ENCODE measurements at places on chromosomes 11 and 22. TPM values are rescaled to one million over a fixed set of nuclear protein-coding genes. Genes with fewer than 3 reads are reported as not detected.

OR9G1 gene
- total RNA-seq = not detected

P2RX3 gene
- not detected for total RNA-seq

DNA sequence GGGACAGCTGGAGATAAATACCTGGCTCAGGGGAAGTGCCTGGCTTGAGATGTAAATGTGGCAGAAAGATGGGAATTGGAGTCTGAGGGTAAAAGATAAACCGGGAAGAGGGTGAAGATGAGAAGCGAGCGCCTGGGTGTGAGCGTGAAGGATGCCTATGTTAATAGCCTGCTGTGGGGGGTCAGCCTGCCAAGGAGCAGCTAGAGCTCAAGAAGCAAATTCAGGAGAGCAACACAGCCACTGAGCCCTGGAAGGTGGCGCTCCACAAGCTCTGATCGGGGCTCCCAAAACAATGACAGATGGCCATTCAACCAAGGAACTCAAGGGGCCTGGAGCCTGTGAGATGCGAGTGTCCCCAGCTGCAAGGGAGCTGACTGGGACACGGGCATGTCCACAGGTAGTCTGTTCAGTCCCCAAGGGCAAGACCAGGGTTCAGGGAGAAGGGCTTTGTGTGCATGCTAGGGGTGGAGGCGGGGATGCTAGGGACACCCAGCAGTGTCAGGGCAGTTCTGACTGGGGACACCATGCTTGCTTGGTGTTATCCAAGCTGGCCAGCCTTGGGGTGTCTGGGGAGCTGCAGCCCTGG is 2.8 kb downstream of the GSC2 start:
- peaks cover 4% of the 10 kb centered on the region for H3K27me3 ChIP-seq
- DNase-seq = no peak
- H3K36me3 ChIP-seq = no peaks in the 10 kb centered on the region
- no peak overlapping the region for H3K4me3 ChIP-seq

DNA sequence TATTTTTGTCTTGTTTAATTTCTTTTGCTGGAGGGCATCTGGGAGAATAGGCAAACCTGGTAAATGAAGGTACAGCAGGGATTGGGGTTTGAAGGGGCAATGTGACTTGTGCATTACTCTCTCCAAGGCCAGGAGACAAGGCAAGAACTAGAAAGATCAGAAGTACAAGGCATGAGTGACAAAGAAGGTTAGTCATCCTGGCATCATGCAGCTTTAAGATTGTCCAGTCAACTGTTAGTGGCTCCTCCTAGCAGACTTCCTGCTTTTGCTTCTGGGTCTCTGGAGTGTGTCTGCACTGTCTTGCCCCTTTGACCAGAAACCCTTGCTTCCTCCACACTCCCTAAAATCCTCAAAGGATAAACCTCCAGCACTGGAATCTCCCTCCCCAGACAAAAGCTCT is 27.2 kb upstream of the GLYATL1 start:
- H3K27ac ChIP-seq = no peak overlapping the region
- no peak overlapping the region for H3K4me3 ChIP-seq
- H3K36me3 ChIP-seq = no peaks in the 10 kb centered on the region
- H3K27me3 ChIP-seq = no peaks in the 10 kb centered on the region
- no peaks in the 10 kb centered on the region for H3K4me1 ChIP-seq
- no peak for DNase-seq

DNA sequence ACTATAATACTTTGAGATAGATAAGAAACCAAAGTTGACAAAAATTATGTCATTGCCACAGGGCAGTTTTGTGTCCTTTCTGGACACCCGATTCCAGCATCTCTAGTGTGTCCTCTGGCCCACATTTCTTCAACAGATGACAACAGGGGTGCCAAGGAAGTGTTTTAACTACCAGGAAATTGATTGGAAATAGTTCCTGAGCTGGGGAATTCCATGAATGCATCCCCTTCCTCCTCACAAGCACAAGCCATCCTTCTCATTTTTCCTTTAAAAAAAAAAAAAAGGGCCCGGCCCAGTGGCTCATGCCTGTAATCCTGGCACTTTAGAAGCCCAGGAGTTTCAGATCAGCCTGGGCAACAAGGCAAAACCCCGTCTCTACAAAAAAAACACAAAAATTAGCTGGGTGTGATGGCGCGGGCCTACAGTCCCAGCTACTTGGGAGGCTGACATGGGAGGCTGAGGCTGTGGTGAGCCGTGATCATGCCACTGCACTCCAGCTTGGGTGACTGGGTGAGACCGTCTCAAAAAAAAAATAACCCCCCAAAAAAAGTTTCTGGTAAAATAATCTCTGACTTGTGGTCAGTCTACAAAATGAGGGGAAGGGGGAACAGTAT is 797 bp upstream of the B3GAT3 start:
- H3K27ac ChIP-seq = peak overlapping the region; percentile 69
- no peaks in the 10 kb centered on the region for H3K36me3 ChIP-seq
- H3K27me3 ChIP-seq = no peaks in the 10 kb centered on the region
- no peak for DNase-seq
- H3K4me3 ChIP-seq = peak overlapping the region; percentile 76

DNA sequence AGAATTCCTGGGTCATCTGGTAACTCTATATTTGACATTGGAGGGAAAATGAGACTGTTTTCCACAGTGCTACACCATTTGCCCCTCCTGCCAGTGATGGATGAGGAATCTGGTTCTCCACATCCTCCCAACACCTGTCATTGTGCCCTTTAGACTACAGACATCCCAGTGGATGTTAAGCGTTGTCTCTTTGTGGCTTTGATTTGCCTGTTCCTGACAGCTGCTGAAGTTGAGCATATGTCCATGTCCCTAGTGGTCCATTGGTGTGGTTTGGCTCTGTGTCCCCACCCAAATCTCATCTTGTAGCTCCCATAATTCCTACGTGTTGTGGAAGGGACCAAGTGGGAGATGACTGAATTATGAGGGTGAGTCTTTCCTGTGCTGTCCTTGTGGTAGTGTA is 88.5 kb downstream of the BRD1 start:
- H3K27me3 ChIP-seq = no peaks in the 10 kb centered on the region
- H3K4me3 ChIP-seq = no peak overlapping the region
- DNase-seq = no peak
- no peaks in the 10 kb centered on the region for H3K4me1 ChIP-seq
